Naive thymus-derived CD4-positive, alpha-beta T cell (primary cell): ENCODE measurements at places on chromosomes 6 and 20. TPM values are rescaled to one million over a fixed set of nuclear protein-coding genes. Genes with fewer than 3 reads are reported as not detected.

The CST3 gene
- total RNA-seq = 22.2 TPM

GRCh38 chr20:10902174-10902573 is 228.4 kb upstream of the JAG1 start:
- no peak overlapping the region for H3K4me3 ChIP-seq
- no peak for DNase-seq
- H3K27me3 ChIP-seq = no peaks in the 10 kb centered on the region

DNA sequence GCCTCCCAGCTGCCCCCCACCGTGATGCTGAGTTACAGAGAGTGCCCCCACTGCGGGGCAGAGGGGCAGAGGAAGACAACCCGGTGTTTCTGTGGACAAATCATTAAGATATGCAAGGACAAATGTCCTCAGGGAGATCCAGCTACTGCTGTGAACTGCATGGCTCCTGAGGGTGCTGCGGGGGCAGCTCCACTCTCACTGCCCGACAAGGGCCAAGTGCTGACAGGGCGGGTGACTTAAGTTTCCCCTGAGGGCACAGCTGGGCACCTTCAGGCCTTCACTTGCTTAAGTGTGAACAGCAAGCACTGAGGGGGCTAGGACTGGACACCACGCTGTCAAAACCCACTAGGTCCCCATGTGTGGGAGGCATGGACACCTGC is 26.2 kb upstream of the TCFL5 start:
- DNase-seq = no peak
- H3K4me3 ChIP-seq = no peak overlapping the region
- H3K4me1 ChIP-seq = no peaks in the 10 kb centered on the region
- no peaks in the 10 kb centered on the region for H3K27me3 ChIP-seq

DNA sequence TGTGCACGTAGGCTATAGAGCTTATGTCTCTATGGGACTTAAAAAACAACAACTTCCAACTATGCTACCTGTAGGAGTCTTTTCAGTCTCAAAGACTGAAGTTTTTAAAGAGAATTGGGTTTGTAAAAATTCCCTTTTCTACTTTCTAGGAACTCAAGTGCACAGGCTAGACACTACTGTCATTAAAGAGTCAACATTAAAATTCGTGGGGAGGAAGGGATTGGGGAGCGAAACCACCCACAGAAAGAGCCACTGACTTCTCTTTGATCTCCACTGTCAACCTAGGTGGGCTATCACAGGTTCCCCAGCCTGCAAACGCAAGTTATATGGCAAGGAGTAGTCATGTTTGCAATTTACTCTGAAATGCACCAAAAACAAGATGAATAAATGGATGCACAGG is 37.7 kb downstream of the ADTRP start:
- H3K27me3 ChIP-seq = no peaks in the 10 kb centered on the region
- no peak for DNase-seq
- no peaks in the 10 kb centered on the region for H3K4me1 ChIP-seq
